Parietal lobe (tissue), 2 donors: ENCODE measurements at places on chromosomes 13 and 19. TPM values are rescaled to one million over a fixed set of nuclear protein-coding genes. Genes with fewer than 3 reads are reported as not detected.

RXFP2 gene
- total RNA-seq: not detected

SSC5D gene
- total RNA-seq: 0.63 TPM

IZUMO2 gene
- not detected for total RNA-seq

SERTM1 gene
- total RNA-seq: 3.4 TPM

IRS2 gene
- 14.4 TPM for total RNA-seq

NCR1 gene
- not detected for total RNA-seq

GRIK5 gene
- total RNA-seq: 36.9 TPM

FUT6 gene
- total RNA-seq: not detected

CERS4 gene
- 66.0 TPM for total RNA-seq

B3GNT3 gene
- not detected for total RNA-seq

ZNF226 gene
- 96.7 TPM for total RNA-seq
